Stimulated activated CD4-positive, alpha-beta T cell treated with anti-CD3 and anti-CD28 coated beads, Interleukin-1b, Interleukin-23, amount 100 ng/mL, for 4 hours (primary cell): ENCODE measurements at places on chromosomes 1 and 21.
A peak's percentile ranks its signal among the peaks of the same experiment; 100 is the strongest.

- peak; percentile 40 for DNase-seq
Observed at GRCh38 chr1:46724991-46725735, 6.2 kb upstream of the EFCAB14 start.

GRCh38 chr1:3277623-3278022 lies 176.8 kb upstream of the ARHGEF16 start:
- no peak for DNase-seq

- no peak for DNase-seq
Observed at GRCh38 chr1:209250861-209251636, 332.5 kb upstream of the CAMK1G start.

- no peak for DNase-seq
Observed at GRCh38 chr1:67831850-67832513, 1.3 kb downstream of the GNG12 start.

DNA sequence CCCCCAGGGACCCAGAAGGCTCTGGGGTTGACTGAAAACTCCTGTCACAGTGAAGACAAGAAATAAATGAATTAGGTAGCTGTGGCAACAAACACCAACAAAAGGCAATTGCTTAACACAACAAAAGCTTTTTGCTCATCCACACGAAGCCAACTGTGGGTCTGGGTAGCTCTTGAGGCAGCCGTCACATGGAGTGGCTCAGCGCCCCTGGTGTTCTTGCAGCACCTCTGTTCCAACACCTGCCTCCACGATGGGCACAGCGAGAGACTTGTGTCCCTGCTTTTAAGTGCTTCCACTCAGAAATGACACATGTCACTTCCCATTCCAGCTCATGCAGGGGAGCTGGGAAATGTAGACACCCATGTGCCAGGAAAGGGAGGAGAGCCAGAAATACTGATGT lies 364.5 kb upstream of the DUSP10 start:
- DNase-seq = no peak

GRCh38 chr1:234109840-234110239 lies 205.4 kb downstream of the SLC35F3 start:
- DNase-seq = no peak

GRCh38 chr1:202627841-202628565 lies 82.3 kb downstream of the SYT2 start:
- DNase-seq = no peak

DNA sequence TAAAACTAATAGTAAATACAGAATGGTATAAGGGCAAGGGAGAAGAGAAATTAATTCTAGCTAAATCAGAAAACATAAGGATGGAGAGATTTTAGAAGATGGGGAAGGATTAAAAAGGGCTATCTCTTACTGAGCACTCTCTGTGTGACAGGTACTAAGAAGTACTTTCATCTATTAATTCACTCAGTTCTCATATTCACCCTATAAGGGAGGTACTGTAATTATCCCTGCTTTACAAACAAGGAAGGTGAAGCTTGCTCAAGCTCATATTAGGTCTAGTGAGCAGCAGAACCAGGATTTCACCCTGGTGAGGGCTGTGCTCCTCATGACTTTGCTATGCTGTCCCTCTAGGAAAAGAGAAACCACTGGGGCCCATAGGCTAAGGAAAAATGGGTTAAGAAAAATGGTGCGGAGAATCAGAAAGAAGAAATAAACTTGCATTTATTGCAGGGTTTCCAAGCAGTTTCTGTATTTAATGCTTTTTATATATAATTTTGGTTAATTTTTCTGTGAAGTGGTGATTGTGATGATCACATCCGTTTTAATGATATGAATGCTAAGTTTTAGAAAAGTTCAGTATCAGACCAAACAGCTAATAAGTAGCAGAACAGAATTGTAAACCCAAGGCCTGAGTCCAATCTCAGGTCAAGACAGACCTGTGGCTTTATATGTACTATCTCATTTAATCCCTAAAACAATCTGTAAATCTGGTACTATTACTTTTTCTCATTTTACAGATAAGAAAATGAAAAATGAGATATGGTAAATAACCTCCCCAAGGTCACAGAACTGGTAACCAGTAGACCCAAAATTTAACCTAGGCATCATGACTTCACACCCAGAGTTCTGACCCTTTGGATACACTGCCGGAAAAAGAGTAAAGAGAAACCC lies 1.7 kb downstream of the PCNX2 start:
- no peak for DNase-seq

DNA sequence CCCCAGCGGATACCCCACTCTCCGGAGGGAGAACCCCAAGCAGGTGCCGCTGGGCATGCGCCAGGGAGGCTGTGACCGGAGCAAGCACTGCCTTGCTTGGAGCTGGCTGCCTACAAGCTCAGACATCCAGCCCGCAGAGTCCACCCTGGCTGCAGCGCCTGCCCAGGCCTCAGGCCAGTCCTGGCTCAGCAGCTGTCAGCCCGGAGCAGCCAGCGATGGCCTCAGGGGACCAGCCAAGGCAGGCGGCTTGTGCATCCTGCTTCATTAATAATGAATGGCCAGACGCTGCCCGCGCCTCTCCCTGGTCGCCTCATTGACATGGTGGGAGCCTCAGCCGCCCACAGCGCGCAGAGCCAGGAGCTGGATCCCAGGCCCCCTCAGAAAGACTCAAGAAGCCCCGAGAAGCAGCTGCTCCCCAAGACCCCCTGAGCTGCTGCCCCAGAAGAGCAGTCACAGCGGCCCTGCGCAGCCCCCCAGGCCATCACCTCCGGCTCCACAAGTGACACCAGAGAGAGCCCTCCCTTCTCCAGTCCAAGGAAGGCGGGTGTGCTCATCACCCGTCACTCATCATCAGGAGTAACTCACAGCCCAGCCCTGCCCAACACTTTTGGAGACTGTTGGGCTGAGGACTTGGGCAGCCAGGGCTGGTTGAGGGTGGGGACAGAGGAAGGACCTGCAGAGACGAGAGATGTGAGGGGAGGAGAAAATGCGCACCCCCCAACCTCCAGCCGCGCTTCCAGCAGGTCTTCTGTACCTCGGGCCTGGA lies 19.6 kb downstream of the KCNAB2 start:
- DNase-seq = no peak

DNA sequence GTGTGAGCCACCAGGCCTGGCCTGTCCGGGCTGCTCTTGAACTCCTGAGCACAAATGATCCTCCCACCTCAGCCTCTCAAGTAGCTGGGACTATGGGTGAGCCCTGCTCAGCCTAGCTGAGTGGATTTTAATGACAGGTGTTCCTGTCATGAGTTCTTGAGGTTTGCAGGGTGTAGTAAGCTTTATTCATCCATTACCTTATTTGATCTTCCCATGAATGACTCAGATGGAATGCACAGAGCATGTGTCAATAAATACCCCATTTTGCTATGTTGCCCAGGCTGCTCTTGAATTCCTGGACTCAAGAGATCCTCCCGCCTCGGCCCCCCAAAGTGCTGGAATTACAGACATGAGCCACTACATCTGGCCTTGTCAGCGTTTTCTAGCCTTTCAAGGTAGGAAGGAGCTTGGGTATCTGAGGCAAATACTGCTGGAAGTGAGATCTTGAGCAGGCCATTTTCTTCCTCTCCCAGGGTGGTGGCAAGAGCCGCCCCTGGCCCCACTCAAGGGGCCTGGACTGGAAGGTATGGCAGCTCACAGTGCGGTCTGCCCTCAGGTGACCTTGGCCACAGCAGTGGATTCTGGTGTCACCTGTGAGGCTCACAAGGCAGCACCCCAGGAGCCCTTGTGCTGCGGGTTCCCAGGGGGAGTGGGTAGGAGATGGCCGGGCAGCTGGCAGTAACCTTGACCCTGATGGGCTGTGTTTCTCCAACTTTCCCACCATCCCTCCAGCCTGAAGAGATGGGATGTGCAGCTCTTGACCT lies 20.0 kb downstream of the PIK3CD start:
- DNase-seq = no peak

GRCh38 chr1:194273660-194274059 lies 1087.2 kb upstream of the B3GALT2 start:
- DNase-seq = no peak

DNA sequence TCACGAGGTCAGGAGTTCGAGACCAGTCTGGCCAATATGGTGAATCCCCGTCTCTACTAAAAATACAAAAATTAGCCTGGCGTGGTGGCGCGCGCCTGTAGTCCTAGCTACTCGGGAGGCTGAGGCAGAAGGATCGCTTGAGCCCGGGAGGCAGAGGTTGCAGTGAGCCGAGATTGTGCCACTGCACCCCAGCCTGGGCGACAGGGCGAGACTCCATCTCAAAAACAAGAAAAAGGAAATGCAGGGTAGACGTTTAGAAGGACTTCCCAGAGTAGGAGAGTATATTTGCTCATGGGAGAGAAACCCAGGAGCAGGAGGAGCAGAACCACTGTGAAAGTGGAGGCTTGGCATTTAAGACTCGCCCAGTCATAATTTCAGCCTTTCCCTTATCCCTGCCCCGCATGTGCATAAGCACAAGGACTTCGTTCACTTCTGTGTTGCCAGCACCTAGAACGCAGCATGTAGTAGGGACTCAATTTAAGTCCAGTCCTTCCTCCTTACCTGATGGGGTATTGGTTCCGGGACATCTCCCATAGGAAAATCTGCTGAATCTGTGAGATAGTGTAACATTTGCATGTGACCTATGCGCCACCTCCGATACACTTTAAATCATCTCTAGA lies 5.2 kb upstream of the MEF2D start:
- no peak for DNase-seq

- no peak for DNase-seq
Observed at GRCh38 chr1:78687914-78688313, 38.3 kb downstream of the IFI44 start.

- DNase-seq = no peak
Observed at GRCh38 chr1:5473268-5473667, 519.0 kb downstream of the NPHP4 start.

- no peak for DNase-seq
Observed at GRCh38 chr1:10815858-10816195, 19.4 kb upstream of the CASZ1 start.

GRCh38 chr1:109105881-109106280 lies 8.0 kb upstream of the ELAPOR1 start:
- DNase-seq = no peak

DNA sequence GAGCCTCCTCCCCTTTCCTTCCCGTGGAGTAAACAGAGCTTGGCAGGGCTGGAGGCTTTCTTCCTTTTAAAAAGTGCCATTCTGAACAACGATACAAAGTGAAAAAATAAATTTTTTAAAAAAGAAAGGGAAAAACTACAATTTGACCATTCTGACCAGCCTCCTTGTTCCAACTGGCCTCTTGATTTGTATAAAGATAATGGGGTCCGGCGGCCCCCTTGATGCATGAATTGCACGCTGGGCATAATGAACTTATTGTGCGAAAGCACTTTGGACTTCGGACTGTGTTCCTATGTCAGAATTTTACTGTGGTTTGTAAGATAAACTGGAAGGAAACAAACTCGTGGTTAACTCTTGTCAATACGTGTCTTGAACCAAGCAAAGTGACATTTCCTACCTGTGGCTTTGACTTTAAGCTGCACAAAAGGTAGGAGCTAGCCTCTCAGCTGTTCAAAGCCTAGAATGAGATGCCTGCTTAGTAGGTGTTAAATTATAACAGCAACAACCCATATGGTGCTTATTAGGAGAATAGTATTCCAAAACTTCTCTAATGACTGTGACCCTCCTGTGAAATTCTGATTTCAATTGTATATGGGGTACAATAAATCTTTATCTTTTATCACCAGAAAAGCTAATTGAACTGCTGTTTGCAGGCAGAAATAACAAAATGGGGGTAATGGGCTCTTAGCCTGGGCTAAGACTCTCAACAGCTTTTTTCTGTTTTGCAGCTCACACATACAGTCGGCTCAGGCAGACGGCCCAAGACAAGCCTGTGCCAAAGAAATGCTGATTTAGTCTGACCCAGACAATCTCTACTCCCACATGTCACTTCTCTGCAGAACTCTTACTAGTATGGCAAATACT lies 9.3 kb downstream of the IRF2BP2 start:
- no peak for DNase-seq

DNA sequence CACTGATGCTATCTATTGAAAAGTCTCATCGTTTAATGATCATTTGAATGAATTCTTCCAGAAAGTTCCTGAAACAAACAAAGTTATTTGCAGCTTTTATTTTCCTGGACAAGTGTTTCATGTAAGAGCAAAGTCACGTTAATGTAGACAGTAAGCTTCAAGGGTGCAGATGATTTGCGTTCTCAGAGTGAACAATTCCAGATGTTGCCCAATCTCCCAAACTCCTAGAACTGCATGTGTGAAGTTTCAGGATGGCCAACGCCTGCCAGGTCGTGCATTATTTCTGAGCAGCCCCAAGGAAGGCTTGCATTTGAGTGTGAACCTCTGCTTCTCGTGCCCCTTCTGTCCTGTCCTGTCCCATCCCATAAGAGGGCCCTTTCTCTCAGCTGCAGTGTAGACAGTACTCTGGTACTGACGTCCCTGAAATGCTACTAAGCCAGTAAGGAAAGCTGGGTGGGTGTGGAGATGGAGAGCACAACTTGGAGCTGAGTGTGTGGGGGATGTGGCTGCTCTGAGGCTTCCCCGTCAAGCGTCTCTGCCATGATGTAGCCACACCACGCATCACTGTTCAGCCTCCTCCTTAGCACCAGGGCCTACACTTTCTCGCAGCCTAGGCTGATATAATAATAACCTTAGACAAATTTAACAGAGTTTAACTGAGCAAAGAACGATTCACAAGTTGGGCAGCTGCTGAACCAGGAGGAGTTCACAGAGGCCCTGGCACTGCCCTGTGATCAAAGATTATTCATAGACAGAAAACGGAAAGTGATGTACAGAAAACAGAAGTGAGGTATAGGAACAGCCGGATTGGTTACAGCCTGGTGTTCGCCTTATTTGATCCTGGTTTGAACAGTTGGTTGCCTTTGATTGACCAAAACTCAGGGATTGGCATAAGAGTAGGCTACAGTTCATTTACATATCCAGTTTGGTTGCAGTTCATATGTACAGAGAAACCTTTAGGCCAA lies 50.4 kb downstream of the RHOU start:
- no peak for DNase-seq

DNA sequence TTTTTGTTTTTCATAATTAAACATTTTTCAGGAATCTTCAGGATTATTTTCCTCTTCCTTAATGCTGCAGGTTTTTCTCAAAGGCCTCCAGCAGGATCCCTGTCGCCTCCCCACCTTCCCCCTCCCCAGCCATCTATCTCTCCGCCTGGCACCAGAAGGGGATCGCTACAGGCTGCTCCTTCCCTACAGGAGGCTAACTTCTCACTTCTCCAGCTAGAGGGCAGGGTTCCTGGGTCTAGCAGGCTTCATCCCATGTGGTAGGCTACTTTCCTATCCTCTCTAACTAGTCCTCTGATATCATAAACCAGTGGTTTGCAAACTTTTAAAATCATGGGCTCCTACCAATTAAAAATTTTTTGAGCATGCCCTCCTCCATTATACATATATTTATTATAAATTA lies 104.1 kb downstream of the KCNN3 start:
- no peak for DNase-seq

DNA sequence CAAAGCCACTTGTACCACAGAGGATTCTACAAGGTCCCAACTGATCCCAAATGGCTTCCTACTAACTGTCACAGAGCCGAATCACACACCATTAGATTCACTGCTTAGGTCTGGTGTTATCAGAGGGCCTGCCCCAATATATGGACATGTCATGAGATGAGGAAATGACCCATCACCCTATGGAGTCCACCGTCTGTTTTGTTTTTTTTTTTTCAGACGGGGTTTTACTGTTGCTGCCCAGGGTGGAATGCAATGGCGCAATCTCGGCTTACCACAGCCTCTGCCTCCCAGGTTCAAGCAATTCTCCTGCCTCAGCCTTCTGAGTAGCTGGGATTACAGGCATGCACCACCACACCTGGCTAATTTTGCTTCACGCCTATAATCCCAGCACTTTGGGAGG lies 83.8 kb upstream of the ETS2 start:
- no peak for DNase-seq

GRCh38 chr1:18705811-18706210 lies 75.2 kb downstream of the PAX7 start:
- no peak for DNase-seq
